ENCODE measurements at places on chromosomes 7 and 10.

- no peak for DNase-seq
These were observed 398.5 kb upstream of the AKR1E2 start for GRCh38 chr10:4427532-4427931.

- DNase-seq = no peak
These were observed 25.8 kb upstream of the IMMP2L start for GRCh38 chr7:111588065-111588433.

- DNase-seq = no peak
These were observed 4.4 kb upstream of the CLIP2 start for GRCh38 chr7:74284781-74285259.

DNA sequence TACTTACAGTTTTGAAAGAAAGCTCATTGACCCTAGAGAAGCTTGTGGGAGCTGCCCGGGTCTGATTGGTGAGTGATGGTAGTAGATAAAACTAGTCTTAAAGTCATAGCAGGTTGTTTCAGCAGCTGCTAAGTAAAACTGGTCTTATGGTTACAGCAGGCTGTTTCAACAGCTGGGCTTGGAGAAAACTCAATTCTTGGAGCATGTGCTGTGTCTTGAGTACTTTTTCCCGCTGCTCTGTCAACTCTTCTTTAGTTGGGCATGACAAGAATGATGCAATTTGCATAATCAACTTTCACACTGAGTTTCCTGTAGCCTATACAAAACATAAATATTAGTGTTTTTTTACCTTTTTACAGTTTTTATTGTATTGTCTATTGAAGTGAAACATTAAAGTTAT is 707.9 kb downstream of the AUTS2 start:
- DNase-seq = no peak

Data from aorta (tissue), 5 donors.